MV-4-11 (cell line): ENCODE measurements at places on chromosomes 3 and 15.

- DNase-seq = no peak
These were observed 9.8 kb upstream of the ANKDD1A start for GRCh38 chr15:64901914-64902313.

GRCh38 chr3:195149292-195150030 is 121.5 kb downstream of the XXYLT1 start:
- no peak for DNase-seq

- DNase-seq = no peak
These were observed 59.0 kb upstream of the CTSH start for GRCh38 chr15:79003896-79004295.

DNA sequence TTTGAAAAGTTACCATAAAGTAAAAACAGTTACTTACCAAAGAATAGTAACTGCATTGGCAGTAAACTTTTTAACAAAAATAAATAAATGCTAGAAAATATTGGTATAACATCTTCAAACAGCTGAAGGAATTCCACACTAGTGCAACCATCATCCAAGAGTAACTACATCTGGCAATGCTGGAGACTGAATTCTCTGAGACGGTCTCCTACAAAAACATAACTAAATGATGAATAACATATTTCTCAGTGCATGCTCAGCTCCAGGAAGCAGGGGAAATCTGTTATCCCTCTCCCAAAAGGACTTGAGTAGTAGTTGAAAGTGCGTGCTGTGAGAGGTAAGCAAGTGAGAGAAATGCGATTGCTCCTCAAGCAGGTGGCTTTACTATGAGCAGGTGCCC is 526.8 kb upstream of the CCDC54 start:
- DNase-seq = no peak

DNA sequence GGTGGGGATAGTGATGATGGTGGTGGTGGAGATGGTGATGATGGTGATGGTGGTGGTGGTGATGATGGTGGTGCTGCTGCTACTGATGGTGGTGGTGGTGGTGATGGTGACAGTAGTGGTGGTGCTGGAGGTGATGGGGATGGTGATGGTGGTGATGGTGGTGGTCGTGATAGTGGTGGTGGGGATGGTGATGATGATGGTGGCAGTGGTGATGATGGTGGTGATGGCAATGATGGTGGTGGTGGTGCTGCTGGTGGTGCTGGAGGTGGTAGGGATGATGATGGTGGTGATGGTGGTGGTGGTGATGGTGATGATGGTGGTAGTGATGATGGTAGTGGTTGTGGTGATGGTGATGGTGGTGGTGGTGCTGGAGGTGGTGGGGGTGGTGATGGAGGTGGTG is 21.3 kb downstream of the DNAJB8 start:
- no peak for DNase-seq

DNA sequence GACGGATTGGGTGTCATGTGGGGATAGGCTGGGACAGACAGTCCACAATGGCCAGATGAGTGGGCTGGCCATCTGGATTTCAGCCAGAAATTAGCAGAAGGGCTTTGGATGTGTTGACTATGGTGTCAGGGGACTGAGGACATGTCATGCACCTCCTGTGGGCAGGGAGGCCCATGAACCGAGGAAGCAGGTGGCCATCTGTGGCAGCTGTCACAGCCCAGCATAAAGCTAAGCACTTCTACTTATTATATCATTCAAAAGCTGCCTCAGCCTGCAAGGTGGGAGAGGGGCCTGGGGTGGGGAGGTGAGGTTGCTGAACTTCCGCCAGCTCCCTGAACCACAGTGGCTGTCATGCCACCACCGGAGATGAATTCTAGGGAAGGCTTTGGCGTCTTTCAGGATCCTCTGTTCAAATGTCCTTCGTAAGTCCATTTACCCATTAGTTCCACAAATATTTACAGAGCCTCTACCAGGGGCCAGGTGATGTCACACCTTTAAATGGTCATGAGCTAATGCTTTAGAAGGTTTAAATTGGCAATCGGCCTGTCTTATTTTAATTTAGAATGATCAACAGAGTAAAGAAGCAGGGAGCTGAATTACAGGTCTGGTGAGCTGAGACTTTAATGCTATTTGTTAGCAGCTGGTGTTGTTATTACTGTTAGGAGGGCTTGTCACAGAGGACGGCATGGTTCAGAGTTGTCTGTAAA is 23.6 kb upstream of the CAV3 start:
- DNase-seq = no peak

GRCh38 chr15:99712415-99712814 is 20.8 kb downstream of the LYSMD4 start:
- DNase-seq = no peak

DNA sequence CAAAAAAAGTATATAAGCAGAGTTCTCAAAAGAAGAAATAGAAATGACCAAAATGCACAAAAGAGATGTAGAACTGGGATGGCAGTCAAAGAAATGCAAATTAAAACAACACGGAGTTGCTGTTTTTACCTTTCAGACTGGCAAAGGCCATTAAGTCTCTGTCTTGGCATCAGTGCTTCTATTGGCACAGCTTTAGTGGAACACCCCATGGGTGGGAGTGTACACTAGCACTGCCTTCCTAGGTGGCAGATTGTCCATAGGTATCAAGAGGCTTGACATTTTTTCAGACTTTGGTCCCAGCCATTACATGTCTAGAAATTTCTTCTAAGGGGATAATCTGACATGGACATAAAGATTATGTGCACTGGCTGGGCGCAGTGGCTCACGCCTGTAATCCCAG is 58.1 kb upstream of the VILL start:
- no peak for DNase-seq

- DNase-seq = no peak
These were observed 357.9 kb downstream of the LSAMP start for GRCh38 chr3:116087426-116087825.

GRCh38 chr3:62361824-62362223 is 11.5 kb downstream of the FEZF2 start:
- no peak for DNase-seq

DNA sequence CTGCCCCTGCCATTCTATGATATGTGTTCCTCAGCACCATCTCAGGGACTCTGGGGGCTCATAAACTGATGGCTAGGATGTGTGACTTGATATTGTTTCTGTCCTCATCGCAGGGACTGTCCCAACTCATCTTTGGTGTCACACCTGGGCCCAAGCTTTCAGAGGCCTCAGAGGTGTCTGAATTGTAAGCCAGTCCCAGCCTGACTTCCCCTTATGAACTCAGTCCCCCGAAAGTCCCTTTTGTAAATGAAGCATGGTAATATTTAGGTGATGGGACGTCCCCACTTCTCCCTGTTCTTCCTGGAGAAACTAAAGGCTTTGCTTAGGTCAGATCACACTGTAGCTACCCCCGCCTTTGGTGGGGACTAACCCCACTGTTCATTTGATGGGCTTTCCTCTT is 142.4 kb upstream of the TLE3 start:
- no peak for DNase-seq

DNA sequence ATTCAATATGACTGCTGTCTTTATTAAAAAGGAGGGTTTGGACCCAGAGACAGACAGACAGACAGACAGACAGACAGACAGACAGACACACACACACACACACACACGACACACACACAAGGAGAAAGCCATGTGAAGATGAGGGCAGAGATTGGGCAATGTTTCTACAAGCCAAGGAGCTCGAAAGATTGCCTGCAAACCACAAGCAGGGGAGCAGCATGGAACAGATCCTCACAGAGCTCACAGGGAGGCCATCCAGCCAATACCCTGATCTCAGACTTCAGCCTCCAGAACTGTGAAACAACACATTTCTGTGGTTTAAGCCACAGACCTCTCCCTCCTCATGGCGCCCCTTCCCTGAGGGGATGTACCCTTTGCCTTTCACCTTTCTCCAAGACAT is 35.8 kb upstream of the ABHD2 start:
- DNase-seq = peak; percentile 95

DNA sequence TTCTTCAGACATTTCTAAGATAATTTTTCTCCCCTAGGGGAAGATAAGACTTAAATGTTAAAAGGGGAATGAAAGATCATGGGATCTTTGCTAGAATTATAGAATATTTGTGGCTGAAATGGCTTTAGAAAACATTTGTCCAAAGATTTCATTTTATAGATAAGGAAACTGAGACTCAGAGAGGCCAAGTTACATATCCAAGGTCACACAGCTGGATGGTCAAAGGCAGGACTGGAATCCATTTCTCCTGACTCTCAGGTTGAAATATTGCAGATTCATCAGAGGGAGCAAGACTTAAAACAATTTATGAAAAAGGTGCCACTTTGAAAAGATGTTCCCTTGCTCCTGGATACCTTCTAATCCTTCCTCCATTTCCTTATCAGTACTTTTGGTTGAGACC is 19.5 kb upstream of the LEKR1 start:
- DNase-seq = no peak

DNA sequence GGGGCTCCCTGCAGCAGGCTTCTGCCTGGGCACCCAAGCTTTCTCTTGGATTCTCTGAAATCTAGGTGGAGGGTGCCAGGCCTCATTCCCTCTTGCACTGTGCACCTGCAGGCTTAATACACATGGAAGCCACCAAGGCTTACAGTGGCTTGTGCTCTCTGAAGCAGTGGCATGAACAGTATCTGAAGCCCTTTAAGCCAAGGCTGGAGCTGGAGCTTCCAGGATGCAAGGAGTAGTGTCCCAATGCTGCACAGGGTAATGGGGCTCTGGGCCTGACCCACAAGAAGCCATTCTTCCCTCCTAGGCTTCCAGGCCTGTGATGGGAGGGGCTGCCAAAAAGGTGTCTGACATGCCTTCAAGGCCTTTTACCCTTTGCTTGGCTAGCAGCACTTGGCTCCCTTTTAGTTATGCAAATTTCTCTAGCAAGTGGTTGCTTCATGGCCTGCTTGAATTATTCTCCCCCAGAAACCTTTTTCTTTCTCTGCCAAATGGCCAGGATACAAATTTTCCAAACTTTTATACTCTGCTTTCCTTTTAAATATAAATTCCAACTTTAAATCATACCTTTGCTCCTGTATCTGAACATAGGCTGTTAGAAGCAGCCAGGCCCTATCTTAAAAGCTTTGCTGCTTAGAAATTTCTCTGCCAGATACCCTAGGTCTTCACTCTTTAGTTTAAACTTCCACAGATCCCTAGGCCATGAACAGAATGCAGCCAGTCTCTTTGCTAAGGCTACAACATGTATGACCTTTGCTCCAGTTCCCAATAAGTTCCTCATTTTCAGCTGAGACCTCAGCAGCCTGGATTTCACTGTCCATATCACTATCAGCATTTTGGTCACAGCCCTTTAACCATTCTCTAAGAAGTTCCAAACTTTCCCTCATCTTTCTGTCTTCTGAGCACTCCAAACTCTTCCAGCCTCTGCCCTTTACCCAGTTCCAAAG is 201.1 kb upstream of the LRRFIP2 start:
- peak; percentile 50 for DNase-seq
